Stimulated activated CD4-positive, alpha-beta T cell treated with anti-CD3 and anti-CD28 coated beads, TNF-alpha, amount 100 ng/mL, for 24 hours (primary cell): ENCODE measurements at places on chromosomes 3 and 15.

GRCh38 chr15:69794645-69795469 lies 302.9 kb downstream of the TLE3 start:
- no peak for DNase-seq

DNA sequence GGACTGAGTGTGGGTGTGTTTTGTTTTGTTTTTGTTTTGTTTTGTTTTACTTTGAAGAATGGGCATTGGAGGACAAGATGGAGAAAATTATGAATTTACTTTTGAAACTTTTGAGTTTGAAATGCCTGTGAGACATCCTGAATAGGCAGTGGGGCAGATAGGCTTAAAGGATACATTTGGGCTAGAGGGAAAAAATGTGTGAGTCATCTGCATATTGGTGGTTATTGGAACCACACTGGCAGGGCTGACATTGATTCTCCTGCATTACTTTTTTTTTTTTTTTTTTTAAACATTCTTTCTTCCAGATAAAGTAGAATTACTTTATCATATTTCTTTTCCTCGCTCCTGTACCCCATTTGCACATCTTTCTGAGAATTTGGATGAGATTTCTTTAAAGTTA lies 56.1 kb downstream of the CALML4 start:
- DNase-seq: no peak

- DNase-seq: no peak
Observed at GRCh38 chr3:4711680-4711992, 218.5 kb downstream of the ITPR1 start.

- no peak for DNase-seq
Observed at GRCh38 chr15:31389576-31389975, 62.9 kb downstream of the KLF13 start.

- DNase-seq: no peak
Observed at GRCh38 chr3:19931767-19932188, 2.2 kb downstream of the EFHB start.

DNA sequence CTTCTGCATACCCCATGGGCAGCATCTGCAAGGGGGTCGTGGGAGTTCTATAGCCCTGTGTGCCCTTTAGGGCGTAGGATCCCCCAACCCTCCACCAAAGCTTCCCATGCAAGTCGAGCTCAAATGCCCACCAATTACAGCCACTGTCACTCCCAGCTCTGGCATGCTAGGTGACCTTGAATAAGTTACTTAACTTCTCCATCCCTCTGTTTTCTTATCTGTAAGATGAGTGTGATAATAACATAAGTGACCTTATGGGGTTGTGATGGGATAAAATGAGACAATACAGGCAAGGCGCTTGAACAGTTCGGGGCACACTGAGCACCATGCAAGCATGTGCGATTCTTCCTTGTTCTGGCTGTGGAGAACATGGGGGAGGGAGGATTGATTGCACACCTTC lies 74.8 kb upstream of the POMGNT2 start:
- no peak for DNase-seq

DNA sequence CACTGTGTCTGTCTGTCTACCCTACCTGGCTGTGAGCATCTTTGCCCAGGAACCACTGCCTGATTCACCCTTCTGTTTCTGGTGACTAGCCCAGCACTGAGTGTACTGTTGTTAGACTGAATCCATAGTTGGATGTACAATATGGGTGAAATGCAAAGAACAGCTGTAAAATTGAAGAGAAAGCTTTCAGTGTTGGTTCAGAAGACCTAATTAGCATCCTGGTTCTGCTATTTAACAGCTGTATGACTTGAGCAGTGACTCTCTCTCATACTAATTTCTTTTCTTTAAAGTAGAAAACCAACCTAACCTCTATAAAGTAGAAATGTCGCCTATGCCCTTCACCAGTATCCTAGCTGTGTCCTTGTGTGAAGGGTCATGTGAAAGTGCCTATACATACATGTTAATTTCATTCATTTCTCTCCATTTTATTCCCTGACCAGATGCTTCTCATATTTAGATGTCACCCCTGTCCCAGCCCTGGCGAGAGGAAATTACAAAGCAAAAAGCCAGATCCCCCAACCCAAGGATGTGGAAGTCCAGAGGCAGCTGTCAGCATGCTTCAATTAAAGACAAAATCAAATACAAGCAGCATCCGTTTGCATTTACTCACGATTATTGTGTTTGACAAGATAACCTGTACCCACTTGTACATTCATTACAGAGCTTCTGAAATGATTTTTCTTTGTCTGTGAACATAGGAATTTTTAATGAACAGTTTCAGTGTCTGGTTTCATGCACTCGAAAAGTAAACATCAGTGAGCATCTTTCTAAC lies 305.7 kb upstream of the ICE2 start:
- DNase-seq: no peak

- no peak for DNase-seq
Observed at GRCh38 chr15:67468416-67468815, 52.5 kb upstream of the C15orf61 start.

GRCh38 chr15:86247249-86247955 lies 167.7 kb downstream of the AGBL1 start:
- DNase-seq: no peak

DNA sequence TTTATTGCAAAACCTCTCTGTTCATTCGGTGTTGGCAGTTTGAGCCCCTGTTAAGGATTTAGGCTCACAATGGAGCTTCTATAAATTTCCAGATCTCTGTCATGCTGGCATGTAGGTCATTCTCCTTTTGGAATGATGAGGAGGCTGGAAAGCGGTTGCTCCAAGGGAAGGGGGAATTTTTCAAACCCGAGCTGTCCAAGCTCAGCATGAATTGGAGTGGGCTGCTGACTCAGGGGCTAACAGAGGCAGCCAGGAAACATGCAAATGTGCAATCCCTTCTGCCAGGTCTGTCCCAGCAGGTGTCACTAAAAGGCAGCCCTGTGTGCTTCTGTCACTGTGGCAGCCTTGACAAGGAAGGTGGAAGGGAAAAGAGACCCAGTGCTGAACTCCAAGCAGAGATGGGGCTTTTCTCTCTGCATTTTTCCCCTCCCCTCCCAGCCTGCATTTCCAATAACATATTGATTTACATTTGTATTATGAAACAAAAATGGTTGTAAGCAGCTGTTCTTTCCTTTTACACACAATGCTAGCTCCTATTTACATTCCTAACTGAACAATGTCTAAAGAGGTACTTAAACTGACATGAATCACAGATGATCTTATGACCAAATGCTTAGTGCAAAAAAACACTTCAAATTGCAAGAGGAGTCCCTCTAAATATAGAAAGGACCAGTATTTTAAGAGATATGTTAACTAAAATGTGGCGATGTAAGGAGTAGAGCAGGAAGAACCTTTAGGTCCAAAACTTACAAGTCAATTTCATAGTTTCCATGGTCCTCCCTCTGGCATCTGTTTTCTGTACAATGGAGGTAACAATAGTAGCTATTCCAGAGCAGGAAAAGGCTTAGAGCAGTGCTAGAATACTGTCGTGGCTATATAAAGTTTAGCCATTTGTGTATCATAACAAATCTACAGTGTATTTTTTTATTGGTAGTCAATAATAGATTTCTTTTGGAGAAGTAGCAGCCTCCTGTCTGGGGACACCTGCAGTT lies 84.5 kb upstream of the ATP10A start:
- no peak for DNase-seq

DNA sequence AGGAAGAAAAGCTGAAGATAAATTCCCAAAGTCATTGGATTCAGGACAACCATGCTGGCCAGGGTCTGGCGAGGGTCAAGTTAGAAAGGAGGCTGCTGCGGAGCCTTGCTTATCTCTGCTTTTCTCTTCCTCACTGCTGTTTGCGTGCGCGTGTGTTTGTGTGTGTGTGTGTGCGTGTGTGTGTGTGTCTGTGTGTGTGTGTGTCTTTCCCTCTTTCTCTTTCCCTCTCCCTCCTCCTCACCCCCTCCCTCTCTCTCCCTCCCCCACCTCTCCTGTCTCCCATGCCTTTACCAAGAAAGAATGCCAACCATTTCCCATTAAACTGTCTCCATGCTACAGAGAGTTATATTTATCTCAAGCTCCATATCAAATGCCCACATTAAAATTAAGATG lies at the start of gene COLQ:
Gene COLQ (minus strand): TSS at position 134 of the 393 bp plus-strand sequence. CDS start 81 bp downstream, at position 53.
- no peak for DNase-seq

- DNase-seq: no peak
Observed at GRCh38 chr3:18389108-18389733, 35.9 kb downstream of the SATB1 start.

DNA sequence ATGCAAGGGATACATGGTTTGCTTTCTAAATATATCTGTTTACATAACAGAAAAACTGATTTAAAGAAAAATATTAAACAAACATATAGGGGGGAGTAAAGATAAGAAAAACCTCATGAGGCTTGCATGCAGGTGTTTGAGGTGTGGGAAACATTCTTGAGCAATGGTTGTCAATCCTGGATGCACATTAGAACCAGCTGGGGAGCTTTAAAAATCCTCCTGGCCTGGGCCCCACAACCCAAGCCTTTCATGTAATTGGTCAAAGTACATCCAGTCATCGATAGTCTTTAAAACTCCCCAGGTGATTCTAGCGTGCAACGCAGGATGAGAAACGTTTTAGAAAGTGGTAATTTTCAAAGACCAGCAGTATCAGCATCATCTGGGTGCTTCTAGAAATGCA lies 18.3 kb downstream of the NMNAT3 start:
- no peak for DNase-seq

DNA sequence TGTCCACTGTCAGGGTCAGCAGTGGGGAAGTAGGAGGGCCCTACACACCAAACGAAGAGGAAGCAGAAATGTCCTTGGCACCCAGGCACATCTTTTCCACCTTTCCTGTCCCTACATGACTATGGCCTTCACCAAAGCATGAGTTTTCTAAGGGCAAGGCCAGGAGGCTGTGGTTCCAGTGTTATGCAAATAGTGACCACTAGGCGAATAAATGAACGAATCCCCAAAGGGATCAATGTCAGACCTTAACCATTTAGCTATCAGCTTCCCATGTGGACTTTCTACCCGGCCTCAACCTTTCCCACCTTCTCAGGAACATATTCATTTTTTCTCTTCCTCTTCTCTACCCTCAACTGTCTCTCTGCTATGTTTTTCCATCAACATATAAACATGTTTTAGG lies 63.1 kb downstream of the NTRK3 start:
- DNase-seq: no peak

DNA sequence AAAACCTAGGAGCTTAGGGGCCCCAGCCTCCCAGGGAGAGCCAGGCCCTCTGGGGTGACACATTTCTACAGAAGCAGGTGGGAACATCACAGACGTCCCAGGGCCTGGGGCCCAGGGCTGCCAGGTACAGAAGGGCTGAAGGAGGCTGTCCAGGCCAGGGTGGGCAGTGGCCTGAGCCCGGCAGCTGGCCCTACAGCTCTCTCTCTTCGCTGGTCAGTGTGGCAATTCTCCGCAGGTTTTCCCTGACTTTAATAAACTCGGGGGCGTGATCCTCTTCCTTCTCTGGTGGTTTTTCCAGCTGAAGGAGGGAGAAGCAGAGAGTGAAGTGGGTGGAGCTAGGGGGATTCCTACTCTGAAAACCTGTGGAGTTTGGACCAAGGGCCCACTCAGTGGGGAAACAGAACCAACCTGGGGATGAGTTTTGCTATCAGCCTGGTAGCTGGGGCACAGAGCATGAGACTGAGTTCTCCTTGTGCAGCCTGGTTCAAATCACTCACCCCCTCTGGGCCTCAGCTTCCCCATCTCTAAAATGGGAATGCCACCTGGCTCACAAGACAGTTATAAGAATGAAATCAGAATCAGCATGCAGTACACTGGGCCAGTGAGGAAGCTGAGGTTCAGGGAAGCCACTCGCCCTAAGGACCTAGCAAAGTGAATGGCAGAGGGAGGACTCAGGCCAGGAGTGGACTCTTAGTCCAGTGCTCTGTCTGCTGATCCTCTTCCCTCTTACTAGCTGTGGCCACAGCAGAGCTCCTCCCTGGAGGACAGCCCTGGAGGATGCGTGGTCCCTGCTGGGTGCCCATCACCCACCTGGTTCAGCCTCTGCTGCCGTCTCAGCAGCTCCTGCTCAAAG lies 10.6 kb downstream of the FAM107A start:
- no peak for DNase-seq

- DNase-seq: no peak
Observed at GRCh38 chr15:64029110-64029509, 17.2 kb downstream of the DAPK2 start.

DNA sequence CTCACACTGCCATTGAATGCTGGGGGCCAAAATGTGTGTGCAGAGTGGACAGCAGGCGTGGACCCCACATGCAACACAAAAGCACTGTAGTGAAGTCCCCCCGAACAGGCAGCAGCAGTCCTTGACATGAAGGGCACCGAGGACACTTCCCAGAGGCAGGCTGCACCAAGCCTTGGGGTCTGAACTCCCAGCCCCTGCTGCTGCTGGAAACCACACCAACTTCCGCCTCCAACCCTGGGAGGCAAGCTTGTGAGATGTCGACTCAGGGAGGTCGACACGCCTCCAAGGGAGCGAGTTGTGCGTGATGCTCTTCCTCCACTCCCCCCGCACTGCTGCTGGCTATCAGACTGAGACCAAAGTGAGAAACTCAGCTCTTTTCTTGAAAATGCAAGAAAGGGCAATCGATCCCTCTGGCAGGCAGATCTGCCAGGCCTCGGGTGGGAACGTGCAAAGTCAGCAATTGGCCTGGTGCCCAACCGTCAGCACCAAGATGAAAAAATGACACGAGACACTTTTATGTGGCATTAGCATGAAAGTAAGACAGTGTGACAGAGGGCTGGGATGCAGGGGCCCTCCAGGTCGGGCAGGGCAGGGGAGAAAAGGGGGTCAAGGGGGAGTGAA lies 43.6 kb downstream of the WHAMM start:
- DNase-seq: no peak

- peak; percentile 39 for DNase-seq
Observed at GRCh38 chr3:42539871-42540714, 37.6 kb downstream of the VIPR1 start.

GRCh38 chr3:73041537-73041936 lies 19.9 kb upstream of the EBLN2 start:
- no peak for DNase-seq

DNA sequence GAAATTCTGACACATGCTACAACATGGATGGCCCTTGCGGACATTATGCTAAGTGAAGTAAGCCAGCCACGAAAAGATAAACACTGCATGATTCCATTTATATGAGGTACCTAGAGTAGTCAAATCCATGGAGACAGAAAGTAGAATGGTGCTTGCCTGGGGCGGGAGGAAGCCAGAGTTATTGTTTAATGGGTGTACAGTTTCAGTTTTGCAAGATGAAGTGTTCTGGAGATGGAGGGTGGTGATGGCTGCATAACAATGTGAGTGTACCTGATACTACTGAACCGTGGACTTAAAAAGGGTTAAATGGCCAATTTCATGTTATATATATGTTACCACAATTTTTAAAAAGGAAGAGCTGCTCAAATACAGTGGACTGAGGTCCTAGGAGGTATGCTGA lies 66.9 kb downstream of the SEMA5B start:
- no peak for DNase-seq

DNA sequence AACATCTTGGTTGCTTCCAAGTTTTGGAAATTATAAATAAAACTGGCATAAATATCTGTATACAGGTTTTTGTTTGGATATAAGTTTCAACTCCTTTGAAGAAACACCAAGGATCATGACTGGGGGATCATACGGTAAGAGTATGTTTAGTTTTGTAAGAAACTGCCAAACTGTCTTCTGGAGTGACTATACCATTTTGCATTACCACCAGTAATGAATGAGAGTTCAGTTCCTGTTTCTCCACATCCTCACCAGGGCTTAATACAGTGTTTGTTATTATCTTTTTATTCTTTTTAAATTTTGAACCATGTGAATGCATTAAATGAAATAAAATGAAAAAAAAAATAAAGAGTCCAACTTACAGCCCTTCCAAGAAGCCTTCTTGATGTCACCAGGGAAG lies 3.7 kb upstream of the ANKUB1 start:
- no peak for DNase-seq
